ENCODE measurements at places on chromosomes 7 and 10.

DNA sequence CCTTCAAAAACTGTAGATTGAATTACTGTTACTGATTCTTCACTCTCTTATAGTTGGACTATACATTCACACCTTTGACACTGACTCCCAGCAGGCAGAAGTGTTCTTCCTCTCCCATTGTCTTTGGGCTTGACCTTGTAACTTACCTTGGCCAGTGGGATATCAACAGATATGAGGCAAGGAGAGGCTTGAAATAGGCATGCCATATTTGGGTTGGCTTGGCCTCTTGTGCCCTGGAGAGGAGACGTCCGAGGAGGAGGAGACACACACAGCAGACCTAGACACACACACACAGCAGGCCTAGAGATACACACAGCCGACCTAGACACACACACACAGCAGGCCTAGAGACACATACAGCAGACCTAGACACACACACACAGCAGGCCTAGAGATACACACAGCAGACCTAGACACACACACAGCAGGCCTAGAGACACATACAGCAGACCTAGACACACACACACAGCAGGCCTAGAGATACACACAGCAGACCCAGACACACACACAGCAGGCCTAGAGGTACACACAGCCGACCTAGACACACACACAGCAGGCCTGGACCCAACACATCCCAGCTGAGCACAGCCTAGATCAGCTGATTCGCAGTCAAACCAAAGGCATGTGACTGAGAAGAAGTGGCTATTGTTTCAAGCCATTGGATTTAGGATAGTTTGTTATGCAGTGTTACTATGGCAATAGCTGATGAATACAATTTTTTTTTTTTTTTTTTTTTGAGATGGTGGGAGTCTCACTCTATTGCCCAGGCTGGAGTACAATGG, 12.5 kb upstream of the GNA12 start:
- no peak for DNase-seq

- DNase-seq: no peak
Observed at GRCh38 chr10:77964811-77965210, 38.3 kb upstream of the DLG5 start.

DNA sequence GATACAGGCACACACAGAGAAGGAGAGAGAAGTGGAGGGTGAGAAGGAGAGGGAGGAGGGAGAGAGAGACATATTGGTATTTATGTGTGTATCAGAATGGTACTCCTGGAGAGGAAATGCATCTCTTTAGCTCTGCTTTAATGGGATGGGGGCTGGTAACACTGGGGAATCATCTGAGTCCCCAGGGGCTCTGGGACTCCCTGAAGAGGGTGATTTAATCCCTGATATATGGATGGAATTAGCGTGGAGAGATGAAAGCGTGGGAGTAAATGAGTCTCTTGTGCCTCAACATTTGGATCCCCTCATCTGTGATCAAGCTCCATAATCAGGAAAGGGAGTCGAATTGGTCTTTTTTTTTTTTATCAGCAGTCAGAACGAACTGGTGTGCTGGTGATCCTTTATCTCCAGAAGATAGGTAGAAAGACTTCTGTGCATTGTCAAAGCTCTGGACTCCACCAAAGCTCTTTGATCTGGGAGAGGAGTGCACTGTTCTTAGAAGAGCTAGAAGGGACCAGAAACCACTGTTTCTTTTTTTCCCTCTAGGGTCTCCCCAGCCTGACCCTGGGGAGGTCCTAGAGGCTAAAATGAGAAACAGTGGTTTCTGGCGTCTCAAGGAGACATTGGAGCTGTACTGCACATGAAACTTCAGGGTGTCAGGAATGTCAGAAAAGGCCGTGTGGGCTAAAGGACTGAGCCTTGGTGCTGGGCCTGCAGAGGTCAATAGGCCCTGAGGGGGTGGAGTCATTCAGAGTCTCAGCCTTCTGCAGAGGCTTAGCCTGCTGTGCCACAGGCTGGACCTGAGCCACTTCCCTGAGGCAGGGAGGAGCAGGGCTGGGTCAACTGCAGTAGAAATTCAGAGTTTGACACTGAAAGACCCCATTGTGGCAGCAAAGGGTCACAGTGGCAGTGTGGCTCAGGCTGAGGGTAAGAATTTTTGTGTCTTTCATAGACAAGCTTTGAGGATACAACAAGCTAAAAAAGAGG, 234.4 kb upstream of the SLC26A5 start:
- DNase-seq: no peak

DNA sequence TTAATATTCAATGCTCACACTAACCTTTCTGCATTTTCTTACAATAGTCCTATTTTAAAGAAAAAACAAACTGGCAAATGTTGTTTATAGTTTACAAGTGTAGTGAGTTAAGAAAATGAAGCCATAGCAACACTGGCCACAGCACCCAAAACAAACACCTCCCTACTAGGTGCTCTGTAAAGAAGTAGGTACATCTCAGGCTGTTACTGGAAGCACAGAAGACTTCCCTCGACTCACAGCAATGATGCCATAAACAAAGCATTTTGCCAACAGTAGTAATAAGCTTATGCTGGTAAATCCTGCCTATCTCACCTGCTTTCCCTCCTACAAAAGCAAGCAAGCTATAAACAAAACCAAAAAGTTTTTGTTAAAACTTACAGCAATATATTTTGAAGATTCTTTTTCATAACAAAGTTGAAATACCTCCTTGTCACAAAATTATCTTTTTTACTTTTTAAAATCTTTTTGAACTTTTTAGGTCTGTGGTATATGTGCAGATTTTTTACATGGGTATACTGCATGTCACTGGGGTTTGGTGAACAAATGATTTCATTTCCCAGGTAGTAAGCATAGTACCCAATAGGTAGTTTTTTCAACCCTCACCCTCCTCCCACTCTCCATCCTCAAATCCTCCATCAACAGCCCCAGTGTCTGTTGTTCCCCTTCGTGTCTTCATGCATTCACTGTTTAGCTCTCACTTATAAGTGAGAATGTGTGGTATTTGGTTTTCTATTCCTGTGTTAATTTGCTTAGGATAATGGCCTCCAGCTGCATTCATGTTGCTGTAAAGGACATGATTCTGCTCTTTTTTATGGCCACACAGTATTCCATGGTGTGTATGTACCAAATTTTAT, 28.4 kb downstream of the COA1 start:
- no peak for DNase-seq

- no peak for DNase-seq
Observed at GRCh38 chr7:147833557-147833956, 757.0 kb upstream of the C7orf33 start.

DNA sequence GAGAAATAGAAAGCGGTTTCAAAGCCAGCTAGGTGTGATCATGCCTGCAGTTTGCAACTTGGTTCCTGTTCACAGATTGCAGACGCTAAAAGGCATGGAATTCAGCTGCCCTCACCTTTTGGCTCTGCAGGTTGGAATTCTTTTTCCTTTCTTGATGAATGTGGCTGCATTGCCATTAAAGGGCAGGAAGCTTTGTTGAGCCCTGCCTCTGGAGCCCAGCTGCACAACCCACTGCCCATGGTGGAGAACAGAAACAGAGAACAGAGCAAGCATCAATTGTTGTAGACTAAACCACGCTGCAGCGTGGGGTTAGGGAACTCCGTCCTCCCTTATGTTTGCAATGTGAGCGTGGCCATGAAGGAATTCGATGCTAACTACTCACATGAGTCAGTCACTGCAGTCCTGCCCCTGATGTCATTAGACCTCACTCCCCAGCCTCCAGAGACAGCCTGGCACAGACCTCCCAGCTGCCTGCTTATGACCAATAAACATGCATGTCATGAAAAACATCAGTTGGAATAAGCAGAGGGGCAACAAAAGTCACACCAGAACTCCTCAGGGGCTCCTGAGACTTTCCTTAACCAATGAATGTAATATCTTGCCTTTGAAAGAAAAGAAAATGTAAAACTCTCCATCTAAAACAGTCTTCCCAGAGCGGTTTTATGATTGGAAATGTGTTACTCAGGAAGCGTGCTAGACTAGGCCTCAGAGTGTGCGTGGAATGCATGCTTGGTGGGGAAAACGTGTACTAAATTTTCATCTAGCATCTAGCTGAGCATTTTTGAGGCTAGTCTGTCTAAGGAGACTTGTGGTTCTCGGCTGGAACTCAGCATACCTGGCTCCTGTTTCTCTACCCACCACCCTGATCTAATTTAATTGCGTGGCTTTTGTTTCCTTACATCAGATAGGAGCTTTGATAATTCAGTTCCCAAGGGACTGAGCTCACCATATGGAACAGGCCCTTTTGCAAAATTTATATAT, 232.2 kb downstream of the KIAA1217 start:
- DNase-seq: no peak

DNA sequence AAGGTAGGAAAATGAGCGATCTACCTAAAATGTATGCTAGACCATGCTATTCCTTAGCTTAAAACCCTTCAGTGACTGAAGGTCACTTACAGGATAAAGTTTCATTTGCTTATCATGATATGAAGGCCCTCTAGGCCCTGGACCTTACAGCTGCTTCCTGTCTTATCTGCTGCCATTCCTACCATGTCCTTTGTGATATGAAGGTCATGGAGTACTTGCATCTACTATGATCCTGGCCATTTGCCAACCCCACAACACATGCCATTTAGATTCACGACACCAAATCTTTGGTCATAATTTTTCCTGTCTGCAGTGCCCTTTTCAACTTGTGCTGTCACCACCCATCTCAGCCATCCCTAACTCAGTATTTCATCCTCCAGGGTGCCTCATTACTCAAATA, 181.8 kb upstream of the MDFIC start:
- DNase-seq: no peak

DNA sequence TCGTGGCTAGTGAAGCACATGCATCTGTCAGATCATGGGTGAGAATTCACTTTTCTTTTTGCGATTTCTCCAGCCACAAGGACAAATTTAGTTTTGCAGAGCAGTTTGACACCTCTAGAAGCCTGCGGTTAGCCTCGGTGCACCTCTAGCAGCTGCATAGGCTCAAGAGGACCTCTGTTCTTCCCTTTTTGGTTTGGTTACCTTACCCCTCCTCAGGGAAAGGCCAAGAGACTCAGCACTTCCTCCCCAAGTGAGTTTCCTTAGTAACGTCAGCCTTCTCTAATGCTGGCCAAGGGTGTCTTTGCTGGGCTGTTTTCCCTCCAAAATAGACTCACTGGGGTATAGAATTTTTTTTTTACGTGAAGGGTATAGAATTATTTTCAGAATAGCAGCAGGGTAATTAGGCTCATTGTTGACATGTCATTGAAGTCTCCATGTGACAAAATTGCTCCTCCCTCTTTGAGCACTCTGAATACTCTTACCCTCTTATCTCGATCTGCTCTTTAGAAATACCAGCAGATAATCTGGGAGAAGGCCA, 97.8 kb downstream of the AUTS2 start:
- no peak for DNase-seq

- no peak for DNase-seq
Observed at GRCh38 chr7:47351233-47352154, 230.4 kb downstream of the TNS3 start.

DNA sequence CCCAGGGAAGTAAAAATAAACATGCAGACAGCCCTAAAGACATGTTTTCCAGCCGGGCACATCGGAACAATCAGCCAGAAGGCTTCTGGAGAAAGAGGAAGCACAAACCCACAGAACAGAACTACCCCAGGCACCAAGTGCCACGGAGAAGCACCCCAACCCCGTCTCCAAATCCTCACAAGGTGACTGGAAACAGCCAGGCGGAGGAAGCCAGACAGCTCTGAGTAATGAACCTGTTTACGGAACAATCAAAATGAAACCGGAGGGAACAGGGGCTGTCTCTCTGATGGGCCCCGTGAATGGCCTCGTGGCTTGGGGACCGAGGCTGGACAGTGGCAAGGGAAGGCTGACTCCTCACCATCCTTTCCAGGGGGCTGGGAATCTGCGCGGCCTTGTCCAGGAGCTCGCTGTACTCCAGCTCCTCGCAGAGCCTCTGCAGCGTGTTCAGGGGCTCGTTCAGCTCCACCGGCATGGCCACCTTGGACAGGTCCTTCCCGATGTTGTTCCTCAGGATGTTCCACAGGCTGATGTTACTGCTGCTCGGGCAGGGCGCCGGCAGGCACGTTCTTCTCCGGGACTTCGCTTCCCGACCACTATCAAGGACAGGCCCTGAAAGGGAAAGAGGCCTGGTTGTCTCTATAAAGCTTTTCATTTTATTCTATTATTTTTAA, 77.0 kb upstream of the GSDME start:
- no peak for DNase-seq

DNA sequence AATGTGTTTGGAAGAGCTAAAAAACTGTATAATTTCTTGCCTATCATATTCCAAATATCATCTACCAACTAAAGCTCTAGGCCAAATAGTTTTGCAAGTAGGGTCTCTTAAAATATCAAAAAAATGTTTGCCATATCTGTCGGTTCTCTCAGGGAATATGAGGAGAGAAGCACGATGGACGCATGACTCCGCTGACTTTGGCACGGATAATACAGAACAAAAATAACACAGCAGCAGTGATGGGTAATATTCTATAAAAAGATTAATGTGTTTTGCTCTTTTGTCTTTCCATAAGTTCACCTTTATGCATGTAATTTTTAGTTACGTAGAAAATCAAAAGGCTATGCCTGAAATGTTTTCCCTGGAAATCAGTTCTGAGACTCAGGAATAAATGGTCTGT, 919 bp upstream of the IDI2 start:
- no peak for DNase-seq

DNA sequence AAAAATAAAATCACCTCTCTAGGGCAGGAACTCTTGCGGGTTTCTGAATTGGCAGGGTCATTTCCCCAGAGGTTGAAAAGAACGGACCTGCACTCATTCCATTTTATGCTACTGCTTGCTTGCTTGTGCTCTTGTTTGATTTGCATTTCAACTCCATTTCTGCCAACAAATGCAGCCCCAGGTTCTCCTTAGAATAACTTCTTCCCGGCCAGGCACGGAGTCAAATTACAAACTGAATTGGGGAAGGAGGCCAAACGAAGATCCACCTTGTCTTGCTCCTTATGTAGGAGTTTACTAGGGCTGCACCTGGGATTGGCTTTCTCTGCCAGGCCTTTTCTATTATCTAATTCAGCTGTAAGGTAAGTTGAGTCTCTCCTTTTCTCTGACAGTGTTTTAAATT, 79.6 kb downstream of the HGF start:
- DNase-seq: no peak

DNA sequence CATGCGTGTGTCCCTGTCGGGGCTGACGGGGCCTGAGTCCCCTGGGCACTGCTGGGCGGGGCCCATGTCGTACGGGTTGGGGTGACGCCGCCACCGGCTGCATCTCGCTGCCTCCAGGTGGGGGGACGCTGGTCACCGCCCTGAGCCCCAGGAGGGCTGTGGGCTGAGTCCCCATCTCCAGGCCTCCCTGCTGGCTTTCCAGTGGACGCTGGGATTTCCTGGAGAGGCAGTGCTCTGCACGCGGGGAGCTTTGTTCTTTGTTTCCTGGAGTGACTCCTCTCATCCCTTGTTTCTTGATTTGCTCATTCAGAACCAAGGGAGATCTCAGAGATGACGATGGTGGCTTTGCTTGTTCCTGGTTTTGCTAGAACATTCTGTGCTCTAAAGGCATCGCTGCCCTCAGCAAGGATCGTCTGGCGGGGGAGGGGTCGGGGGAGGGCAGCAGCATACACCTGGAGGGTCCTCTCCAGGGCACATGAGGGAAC, 21.0 kb downstream of the PWWP2B start:
- DNase-seq: no peak

DNA sequence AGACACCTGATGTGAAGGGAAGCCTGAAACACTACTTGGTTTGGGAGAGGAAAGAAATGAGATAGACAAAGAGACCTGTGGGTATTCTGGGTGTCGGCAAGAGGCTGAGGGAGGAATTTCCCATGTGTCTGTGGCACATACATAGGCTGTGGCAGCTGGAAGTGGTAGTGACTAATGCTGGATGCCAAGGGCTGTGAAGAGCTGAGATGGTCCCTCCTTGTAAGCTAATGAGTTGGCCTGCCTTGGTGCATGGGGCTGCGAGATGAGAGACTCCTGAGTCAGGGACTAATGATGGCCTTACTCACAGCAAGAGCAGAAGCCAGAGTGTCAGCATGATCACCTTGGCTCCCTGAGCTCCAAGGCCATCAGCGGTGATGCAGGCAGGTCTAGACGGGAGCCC, 119.0 kb upstream of the EEPD1 start:
- DNase-seq: no peak
